ENCODE measurements at places on chromosomes 1 and 21.

GRCh38 chr1:177190308-177190970 lies 19.7 kb downstream of the BRINP2 start:
- DNase-seq, result no peak

- DNase-seq, result no peak
Measured at GRCh38 chr1:203665993-203666392, 39.4 kb downstream of the ATP2B4 start.

- no peak for DNase-seq
Measured at GRCh38 chr1:12143631-12144155, 23.1 kb upstream of the TNFRSF1B start.

GRCh38 chr1:230431527-230431926 lies 5.4 kb upstream of the PGBD5 start:
- DNase-seq, result no peak

DNA sequence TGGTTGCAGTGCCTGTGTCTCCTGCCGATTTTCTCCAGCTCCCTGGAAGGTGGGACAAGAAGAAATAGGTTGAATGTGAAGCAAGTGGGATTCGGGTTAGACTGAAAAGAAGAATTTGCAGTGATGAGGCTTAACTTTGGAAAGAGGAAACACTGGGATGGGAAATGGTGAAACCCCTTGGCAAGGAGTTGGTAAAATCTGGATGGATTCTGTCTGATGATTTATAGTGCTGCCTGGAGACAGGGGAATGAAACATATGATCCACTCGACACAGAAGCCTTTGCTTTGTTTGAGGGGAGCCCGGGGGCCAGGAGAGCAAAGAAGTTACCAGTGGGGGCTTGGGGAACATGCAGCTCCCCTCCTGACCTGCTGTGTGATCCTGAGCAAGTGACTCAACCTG lies 67.2 kb downstream of the UBIAD1 start:
- DNase-seq, result no peak

DNA sequence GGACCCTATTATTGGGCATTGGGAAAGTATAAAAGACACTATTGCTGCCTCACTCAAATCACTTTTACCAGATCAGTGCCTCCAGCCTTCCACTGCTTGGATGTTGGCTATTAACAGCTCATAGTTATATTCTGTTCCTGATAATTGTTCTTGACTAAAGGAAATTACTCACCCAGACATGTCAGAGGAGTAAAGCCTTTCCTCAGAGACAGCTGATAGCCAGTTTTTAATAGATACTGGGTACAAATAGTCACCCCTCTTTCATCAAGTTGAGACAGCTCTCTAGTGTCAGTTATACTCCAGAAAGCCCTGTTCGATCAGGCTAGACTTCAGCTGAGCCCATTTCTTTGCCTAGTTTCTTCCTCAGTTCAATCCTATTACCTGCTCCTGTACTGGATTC lies 876.1 kb upstream of the B3GALT2 start:
- no peak for DNase-seq

DNA sequence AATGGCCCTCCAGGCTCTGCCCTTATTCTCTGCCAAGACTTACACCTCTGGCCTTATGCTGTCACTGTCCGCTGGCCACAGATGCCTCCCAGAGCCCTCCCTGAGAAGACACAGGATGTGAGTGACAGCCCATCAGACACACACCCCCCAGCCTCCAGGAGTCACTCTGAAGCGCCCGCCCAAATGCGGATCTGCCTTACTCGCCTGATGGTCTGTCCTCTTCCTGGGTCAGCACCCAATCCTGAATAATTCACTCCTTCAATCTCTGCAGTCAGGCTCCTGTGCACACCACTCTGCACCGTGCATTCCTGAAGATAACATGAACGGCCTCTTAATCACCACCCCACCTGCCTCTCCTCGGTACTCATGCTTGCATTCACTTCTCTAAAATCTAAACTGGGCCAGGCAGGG lies 14.7 kb downstream of the CLSTN1 start:
- DNase-seq, result no peak

DNA sequence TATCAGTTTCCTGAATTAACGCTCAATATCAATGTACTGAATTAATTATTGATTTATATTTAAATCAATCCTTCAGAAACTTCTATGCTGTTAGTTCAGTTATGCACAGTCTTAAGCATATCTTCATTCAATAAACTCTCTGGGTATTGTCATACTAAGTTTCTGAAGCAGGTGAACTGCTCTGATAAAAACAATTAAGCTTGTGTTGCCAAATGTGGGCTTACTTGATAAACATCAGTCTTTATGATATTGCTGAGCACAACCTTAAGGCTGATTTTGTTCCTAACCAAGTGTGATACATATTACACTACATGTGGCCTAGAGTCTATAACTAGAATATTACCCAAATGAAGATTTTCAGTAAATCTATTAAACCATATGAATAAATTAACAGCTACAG lies 67.6 kb downstream of the DPYD start:
- DNase-seq, result no peak

GRCh38 chr1:175206687-175207086 lies 14.1 kb upstream of the KIAA0040 start:
- DNase-seq, result no peak

DNA sequence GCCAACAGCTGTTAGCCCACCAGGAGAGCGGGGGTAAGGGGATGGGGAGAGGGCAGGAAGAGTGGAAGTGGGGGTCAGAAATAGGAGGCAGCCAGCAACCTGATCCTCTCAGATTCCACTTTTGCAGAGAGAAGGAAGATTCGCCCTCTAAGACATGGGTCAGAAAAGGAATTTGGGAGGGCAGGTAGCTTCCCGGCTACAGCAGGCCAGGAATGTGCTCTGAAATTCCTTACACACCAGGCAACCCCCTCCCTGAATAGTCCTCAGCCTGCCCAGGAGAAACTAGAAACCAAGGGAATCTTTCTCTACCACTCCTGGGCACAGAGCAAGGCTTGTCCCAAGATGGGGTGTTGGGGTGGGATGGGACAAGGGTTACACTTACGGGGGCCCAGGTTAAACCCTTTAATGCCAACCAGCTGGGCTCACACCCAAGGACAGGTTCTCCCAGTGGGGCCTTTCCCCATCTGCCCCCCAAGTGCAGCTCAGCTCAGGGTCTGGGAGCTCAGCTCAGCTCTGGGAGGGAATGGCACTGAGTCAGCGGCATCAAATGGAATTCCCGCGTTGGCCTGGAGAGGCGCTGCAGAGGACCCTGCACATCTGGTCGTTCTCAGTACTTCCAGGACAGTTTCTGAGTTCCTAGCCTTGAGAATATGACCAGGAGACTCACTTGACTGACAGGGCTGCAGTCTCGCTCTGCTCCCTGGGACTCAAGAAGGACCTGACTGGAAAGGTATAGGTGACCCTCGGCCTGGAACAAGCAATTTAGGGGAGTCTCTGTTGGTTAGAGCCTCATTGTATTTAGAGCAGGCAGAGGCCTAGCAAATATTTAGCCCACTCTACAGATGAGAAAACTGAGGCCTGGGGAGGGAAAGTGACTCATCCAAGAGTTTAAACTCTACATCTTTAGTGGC lies 761 bp downstream of the TNNT2 start:
- no peak for DNase-seq

- no peak for DNase-seq
Measured at GRCh38 chr1:225500624-225501192, 72.9 kb upstream of the LBR start.

DNA sequence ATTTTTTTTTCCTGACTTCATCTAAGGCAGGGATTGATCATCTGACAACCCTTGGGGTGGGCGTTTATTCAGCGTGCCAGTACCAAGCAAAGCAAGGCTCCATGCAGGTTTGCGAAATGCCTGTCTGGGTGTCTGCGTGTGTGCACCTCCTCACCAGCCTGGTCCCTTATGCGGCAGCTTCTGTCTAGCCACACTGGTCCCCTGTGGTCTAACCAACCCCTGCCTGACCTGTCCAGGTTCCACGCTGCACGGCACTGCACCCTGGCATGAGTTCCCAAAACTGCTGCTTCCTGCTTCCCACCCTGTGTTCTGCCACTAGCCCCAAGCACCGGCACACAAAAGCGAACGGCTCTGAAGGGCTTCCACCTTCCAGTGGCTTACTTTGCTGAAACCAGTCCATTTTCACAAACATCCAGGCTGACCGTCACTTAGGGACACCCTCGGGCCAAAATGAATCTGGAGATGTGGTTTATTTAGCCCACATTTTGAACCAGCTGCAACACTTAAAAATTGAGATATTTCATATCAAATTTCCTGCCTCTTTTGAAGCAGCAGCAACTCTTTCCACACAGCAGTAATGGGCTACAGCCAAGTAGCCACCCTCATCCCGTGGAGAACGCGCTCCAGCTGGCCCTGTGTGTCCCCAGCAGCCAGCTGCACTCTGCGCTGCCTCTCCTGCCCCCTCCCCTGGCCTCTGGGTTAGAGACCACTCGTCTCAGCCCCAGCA lies 55.7 kb downstream of the HLCS start:
- DNase-seq, result no peak

DNA sequence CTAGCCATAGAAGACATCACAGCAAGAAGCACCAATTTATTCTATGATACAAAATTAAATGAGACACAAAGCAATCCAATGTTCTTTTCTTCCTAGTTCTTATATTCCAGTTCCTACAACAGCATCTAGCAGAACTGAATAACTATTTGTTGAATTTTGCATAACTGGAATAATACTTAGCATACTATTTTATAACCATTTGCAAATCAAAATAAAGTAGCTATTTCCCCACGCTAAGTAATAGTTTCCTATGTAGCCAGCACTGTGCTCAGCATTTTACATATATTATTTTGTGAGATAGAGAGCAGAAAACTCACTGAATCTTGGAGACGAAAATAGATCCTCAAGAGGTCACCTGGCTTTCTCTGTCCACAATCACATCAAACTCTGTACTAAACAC lies 42.1 kb downstream of the KCNH1 start:
- no peak for DNase-seq

DNA sequence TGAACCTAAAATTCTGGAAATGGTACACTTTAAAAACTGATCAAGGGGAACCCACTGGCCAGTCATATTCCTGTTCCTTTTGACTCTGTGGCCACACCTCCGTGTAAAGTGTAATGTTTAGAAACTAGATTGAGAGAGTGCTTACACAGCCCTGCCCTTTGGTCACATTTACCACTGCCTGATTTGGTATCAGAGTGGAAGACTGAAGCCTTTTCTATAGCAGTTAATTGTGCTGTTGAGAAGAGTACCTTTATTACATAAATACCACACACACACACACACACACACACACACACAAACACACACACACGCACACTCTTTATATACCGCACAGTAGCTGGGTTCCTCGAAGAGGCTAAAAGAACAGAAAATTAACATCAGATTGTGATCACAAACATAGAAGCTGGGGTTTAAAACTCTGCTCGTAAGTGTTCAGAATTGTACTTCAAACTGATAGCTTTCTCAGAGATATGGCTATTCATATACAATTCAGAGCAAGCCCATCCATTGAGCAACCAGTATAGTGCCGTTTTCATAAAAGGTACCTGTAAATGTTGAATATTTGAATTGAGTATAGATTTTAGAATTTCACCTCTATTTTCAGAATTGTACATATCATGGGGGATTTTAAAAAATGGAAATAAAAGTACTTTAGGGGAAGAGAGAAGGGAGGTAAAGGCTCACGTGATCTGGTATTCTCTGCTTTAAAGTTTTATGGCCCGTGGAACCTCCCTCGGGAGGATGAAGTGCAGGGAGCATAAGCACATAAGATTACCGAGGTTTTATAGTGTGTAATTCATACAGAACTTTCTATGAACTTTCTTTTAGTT lies 37.5 kb downstream of the CAMTA1 start:
- DNase-seq, result peak; percentile 17

- no peak for DNase-seq
Measured at GRCh38 chr1:222064388-222065211, 322.7 kb upstream of the DUSP10 start.

DNA sequence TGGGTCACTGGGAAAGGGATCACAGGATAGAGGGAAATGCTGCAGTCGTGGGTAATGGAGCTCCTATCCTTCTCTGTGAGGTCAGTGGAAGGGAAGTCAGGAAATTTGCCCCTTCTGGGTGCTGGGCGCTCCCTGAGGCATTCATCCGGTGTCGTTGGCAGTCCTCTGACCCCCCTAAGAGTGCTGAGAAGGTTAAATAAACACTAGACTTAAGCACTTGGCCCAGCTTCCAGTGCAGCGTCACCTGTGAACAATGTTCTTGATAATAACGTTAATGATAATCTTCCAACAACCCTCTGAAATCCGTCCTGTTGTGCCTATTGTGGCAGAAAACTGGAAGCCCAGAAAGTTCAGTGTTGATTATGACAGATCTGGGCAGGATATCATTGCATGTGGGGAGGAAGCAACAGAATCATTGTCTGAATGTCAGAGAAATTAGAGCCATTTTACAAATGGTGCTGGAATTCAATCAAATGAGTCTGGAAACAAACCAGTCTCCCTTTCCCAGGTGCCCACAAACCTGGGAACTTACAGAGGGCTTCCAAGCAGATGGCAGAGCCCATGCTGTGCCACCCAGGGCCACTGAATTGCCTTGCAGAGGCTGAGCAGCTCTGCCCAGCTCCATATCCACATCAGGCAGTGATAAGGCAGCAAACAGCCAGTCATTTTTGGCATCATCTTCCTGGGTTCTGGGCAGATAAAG lies 216.8 kb downstream of the KAZN start:
- DNase-seq, result peak; percentile 7

GRCh38 chr1:208318150-208318734 lies 74.1 kb upstream of the PLXNA2 start:
- no peak for DNase-seq

DNA sequence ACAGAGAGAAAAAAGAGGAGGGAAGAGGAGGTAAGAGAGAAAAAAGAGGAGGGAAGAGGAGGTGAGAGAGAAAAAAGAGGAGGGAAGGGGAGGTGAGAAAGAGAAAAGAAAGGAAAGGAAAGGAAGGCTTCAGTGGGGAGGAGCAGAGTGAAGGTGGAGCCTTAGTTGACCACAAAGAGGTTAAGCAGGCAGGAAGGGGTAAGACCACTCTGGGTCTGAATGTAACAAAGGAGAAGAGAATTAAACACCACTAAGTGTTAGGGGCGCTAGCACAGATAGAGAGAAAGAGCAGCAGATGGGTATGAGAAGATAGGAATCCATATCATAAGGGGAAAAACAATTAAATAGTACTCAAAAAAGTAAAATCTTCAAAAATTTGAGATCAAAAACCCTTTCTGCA lies 6.6 kb downstream of the PTPN14 start:
- DNase-seq, result no peak

GRCh38 chr1:93827633-93828366 lies 51.2 kb downstream of the DNTTIP2 start:
- no peak for DNase-seq

DNA sequence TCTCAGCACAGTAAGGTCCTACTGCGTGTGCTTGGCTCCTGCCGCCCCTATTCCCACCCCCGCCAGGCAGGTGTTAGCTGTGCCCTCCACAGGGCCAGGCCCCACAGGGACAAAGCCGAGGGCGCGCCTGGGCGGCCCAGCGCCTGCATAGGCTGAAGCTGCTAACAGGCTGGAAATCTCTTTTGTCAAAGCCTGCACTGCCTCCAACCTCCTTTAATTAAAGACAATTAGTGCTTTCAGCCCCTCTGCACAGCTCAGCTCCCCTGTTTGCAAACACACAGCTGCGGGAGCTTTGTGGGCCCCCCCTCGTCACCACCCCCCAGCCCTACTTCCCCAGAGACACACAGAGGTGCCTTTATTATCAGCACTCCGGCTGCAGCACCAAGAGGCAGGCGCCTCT lies 95.9 kb downstream of the EPHB2 start:
- DNase-seq, result no peak

GRCh38 chr1:67814121-67814772 lies 19.0 kb downstream of the GNG12 start:
- no peak for DNase-seq

- DNase-seq, result no peak
Measured at GRCh38 chr1:204225841-204226735, 12.3 kb upstream of the GOLT1A start.
